Tibial nerve (tissue), 4 donors: ENCODE measurements at places on chromosomes 6 and 20. TPM values are rescaled to one million over a fixed set of nuclear protein-coding genes. Genes with fewer than 3 reads are reported as not detected.

HAO1 gene
- not detected for total RNA-seq

GRCh38 chr6:22023937-22024336 lies 272.9 kb downstream of the PRL start:
- no peak for DNase-seq

GRCh38 chr6:52839124-52840055 lies 1.2 kb downstream of the GSTA5 start:
- peak; percentile 18 for DNase-seq

DNA sequence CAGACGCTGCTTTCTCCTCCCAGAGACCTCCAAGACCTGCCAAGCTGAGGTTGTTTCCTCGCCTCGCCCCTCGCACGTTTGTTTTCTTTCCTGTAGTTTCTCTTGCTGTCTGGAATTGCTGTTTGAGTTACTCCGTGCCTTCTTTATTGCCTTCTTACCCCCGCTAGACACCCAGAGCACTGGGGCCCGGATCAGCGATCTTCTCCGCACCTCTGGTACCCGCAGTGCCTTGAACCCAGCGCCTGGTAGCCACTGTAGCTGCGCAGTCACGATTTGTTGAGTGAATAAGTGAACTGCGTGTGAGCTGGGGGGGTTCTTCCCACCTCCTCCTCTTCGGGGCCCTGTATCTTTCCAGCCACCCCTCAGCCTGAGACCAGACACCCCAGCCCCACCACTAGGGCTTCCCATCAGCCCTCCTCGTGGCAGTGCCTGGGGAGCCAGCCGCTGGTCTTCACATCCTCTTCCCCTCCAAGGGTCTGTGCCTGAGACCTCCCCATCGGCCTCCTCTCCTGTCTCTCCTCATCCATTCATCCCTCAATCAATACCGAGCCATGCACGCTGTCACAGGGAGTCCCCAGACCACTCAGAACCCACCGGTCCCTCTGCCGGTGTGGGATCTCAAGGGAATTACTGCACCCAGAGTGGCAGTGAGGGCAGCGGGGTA lies 849 bp upstream of the BMP7 start:
- no peak for DNase-seq

GRCh38 chr20:36728986-36729385 lies 16.9 kb downstream of the NDRG3 start:
- DNase-seq, result no peak

- DNase-seq, result no peak
Observed at GRCh38 chr6:1027109-1027794, 284.6 kb upstream of the FOXQ1 start.

KHDRBS2 gene
- 3.3 TPM for total RNA-seq

GRCh38 chr20:32155017-32155981 lies 45.8 kb downstream of the TM9SF4 start:
- DNase-seq, result peak; percentile 66

- no peak for DNase-seq
Observed at GRCh38 chr6:81606965-81607381, 145.5 kb downstream of the TENT5A start.

DNA sequence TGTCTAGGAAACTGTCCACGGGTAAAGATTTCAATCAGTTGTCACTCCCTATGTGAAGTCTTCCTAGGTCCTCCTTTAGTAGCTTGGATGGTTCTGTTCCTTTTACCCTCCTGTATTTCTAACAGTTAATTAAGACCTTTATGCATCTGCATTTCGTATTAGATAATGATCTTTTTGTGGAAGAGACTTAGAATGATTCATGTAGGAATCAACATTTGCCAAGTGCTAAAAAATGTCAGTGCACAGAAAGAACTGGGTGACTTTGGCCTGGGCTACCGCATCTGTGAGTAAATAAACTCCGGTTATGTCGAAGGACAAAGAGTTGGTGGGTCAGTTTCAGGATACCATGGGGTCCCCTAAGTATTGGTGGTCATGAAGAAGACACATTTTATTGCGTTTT lies 918.0 kb downstream of the TFAP2A start:
- DNase-seq, result no peak

MYCT1 gene
- total RNA-seq, result 31.2 TPM

GRCh38 chr6:161067749-161068148 lies 76.2 kb downstream of the MAP3K4 start:
- no peak for DNase-seq

DNA sequence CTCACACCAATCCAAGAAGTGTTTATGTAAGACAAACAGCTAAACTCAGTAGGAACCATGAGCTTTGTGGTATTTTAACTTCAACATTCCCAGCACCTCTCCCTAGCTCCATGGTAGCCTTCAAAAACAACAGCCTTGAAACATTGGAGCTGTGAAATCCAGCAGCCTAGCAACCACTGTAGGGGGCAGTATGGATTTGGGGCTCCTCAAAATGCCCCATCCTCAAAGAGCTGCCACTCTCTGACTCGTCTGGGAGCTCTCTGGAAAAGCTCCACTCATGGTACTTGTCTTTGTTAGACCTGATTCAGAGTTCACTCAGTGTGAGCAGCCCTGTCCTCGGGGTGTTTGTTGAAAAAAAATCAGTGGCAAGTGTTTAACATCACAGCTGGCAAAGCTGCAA lies 82.9 kb downstream of the KIF6 start:
- no peak for DNase-seq

GRCh38 chr20:13934992-13935894 lies 55.2 kb downstream of the SEL1L2 start:
- DNase-seq, result no peak
